ENCODE measurements at places on chromosomes 2 and 18.

DNA sequence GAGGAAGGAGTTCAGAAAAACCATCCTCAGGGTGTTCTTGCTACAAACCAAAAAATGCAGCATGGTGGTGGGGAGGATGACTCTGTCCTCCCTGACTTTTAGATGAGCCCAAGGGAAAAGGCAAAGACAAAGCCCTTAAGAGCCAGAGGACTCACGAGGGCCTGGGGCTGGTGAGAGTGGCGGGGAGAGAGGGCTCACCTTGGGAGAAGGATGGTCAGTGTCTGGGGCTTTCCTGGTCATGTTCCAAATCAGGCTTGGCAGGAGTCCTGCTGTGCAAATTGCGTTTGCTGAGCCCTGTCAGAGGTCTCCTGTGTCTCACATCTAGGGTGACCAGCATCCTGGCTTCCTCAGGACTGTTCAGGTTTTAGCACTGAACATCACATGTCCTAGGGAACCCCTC, 4.7 kb downstream of the UGT1A1 start:
- no peak for DNase-seq

DNA sequence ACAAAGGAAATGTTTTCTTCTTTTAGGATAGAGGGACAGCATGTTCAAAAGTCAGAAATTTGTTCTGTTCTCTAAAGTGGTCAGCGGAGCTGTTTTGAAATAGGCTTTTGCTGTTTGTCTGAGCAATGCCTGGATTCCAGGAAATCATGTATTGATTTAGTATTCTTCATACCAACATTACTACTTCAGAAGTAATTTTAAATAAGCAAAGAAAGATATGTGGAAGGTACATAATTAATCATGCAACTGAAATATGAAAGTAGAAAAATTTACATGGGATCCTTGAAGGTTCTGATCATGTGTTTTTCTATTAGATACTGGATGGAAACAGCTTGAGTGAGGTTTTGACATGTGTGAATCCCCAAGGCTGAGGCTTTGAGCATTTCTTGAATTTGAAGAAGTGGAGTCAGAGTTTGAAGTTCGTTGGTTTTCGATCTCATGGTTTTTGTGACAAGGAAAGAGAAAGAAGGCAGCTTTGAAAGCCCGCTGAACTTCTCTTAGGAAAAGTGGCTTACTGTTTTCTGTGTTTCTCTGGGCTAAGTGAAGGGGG, 220.0 kb downstream of the LDLRAD4 start:
- no peak for DNase-seq

DNA sequence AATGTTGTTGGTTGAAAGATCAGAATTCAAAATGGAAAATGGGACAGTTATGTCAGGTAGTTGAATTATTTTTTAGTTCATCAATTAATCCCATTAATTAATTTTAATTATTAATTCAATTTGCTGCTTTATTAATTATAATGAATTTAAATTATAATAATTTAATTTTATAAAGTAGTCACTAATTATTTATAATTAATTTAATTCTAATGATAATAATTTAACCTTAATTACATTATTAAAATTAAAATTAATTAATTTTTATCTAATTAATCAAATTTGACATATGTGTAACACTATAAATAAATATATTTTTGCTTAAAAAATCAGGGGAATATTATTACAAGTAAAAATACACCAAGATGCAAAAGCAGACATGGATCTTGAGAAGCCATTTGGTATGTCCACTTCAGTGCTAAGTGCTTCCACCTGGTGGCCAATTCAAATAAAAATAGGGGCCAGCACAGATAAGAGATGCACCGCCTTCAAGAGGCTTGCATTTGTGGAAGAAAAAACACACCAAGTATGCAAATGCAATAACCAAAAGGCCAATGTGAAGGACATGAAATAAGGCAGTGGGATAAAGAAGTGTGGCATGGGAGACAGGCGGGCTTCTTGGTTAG, 73.2 kb downstream of the MBP start:
- peak; percentile 32 for DNase-seq

GRCh38 chr2:19675003-19675629, 226.7 kb downstream of the TTC32 start:
- DNase-seq: no peak

DNA sequence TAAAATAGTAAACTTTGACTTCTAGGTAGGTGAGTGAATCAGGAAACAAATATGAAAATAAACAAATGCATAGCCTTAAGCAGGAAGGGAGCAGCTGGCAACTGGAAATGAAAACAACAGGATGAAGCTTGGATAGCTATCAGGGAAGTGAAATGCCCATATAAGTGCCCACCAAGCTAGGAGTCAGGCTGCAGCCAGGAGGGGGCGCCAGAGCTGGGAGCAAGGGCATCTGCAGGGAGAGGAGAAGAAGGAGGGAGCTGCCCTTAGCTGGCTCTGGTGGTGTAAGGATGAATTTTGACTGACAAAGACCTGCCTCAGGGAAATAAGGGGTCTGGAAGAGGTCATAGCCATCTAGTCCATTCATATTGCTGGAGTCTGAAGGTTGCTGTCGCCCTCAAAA, 298.3 kb downstream of the TDRD15 start:
- no peak for DNase-seq

DNA sequence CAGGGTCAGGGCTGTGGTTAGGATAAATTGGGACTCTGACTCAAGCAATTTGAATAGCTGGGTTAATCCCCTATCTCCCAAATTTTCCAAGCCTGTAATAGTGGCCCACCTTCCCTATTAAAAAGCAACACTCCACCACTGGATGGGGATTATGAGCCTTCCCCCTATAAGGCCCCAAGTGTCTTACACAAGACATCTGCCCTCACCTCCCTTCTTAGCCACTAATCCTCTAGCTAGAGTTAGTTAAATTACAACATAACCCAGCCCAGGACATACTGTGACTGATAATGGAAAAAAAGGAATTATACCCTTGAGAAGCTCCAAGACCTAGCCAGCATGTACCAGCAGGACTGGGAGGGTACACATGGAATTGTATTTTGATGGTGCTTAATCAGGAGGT, 190.4 kb downstream of the NRP2 start:
- no peak for DNase-seq

- DNase-seq: no peak
These were observed 102.5 kb upstream of the RASGRP3 start for GRCh38 chr2:33373986-33374385.

DNA sequence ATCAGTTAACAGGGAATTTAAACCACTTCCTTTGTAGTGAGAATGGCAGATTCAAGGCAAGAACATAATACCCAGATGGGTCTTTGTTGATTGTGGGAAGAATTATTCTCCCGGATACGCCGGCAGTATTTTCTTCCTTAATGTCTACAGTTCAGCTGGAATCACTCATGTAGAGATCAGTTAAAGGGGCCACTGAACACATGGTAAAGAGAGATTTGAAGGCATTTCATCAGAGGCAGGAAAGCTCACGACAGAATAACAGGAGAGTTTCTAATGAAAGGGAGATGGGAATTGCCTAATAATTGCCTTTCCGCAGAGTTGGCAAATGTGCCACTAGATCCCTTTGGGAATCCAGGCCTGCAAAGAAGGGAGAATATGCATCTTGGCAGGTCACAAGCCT, 327.7 kb upstream of the ZNF804A start:
- DNase-seq: no peak

- peak; percentile 49 for DNase-seq
These were observed 80.9 kb downstream of the CHRNA1 start for GRCh38 chr2:174683392-174683759.

GRCh38 chr2:226702376-226702775, 97.2 kb downstream of the IRS1 start:
- no peak for DNase-seq

DNA sequence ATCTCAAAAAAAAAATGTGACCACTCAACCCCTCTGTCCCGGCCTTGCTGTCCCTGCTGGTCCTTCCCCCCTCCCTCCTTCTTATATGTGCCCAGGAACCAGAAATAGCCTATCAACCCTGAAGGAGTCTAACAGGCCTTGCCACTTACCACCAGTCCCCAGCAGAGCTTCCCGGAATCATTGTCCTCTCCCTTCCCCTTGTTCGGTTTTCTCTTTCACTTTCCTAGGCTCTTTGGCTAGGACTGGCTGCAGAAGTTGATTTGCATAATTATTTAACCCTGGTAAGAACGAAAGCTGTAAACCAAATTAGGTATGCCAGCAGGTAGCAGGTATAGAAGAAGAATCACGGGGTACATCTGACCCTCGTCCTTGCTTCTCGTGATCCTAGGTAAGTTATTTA, 72.6 kb upstream of the ZNF532 start:
- no peak for DNase-seq

DNA sequence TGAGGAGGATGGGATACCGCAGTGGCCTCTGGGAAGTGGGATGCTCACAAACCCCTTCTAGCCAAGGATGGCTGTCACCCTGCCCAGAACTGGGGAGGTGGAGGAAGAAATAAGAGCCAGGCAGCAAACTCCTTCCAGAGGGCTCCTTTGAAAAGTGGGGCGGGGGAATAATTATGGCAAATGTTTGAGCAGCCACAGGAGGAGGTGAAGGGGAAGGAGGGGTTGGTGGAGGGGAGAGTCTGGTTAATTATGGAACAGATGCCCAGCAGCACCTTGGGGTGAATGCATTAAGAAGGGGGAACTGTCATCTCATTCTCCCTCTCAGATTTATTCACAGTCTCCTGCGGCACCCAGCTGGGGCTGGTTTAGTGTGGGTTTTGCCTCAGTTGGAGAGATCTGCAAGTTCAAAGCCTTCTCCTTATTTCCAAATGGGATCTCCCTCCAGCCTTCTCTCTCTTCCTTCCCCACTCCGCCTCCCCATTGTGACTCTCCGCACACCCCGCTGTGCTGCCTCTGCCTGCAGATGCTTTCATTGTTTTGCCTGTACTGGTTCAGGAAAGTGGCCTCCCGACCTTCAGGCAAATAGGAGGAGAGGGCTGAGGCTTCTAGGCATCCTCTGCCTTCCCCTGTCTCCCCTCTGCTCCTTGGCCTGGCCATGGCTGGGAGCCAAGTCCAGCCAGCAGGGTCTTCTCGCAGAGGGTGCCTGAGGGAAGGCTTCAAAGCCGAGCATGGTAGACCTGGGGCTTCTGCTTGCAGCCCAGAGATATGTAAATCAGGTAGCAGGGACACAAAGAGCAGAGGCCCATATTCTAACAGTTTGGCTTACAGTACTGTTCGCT, 457.2 kb upstream of the MEX3C start:
- no peak for DNase-seq

GRCh38 chr2:88265352-88266303, 95.5 kb downstream of the THNSL2 start:
- DNase-seq: no peak

DNA sequence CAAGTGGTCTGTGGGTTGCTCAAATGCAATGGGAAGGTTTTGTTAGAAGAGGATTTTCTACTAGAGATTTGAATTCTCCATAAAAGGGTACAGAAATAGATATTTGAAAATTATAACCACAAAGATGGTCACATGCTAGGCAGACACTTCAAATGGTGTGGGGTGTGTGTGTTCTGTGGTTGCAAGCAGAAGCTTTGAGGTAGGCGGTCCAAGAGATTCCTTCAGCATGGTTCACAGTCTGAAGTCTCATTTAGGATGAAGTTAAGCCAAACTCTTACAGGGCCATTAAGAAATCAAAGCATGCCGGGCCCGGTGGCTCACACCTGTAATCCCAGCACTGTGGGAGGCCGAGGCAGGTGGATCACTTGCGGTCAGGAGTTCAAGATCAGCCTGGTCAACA, 38.3 kb upstream of the RMDN2 start:
- DNase-seq: no peak

Data from CD4-positive, alpha-beta T cell treated with Interleukin-17A for 4 hours (primary cell).